ENCODE measurements at places on chromosomes 4 and X.

- no peak for DNase-seq
These were observed 7.9 kb upstream of the NALF2 start for GRCh38 chrX:69496183-69496582.

- no peak for DNase-seq
These were observed 76.0 kb downstream of the ARAP2 start for GRCh38 chr4:36168127-36168878.

- DNase-seq: no peak
These were observed 36.0 kb downstream of the INTU start for GRCh38 chr4:127668770-127669169.

GRCh38 chrX:49053223-49054072 is 5.4 kb upstream of the CCDC120 start:
- peak; percentile 37 for DNase-seq

- no peak for DNase-seq
These were observed 21.4 kb downstream of the SH3RF1 start for GRCh38 chr4:169249214-169249973.

DNA sequence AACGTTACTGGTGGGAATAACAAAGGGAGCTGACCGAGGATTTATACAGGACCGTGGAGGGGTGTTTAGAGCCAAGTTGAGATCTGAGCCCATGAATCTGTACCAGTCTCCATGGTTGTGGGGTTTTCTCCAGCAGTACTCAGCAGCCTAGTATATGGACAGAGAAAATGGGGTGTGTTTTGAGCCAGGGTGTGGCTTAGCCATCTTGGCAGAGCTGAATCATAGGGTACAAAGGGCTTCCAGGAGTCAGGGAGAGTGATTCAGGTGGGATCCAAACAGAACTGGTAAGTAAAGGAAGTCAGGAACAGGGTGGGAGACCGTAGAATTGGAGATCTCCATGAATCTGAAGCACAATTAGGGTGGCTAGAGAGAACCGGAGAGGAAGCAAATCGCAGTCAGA is 7.4 kb upstream of the HPRT1 start:
- no peak for DNase-seq

DNA sequence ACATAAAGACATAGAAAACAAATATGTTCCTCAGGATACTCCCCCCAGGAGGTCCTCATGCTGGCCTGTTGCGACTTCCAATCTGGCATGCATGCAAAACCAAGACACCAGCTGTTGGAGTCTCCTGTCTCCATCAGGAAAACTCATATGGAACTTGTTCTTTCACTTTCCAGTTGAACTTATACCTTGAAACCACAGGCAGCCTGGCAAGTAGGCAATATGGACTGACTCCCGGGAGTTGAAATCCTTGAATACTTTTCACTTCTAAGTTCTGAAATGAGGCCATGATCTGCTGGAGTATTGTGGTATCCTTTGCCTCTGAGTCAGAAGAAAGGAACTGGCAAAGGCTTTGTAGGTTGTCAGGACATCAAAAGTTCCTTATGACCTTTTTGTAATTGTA is 444.2 kb downstream of the IDS start:
- DNase-seq: no peak

GRCh38 chr4:38590046-38590445 is 74.0 kb upstream of the KLF3 start:
- DNase-seq: no peak

- DNase-seq: no peak
These were observed 39.2 kb downstream of the TRIM2 start for GRCh38 chr4:153243468-153243867.

GRCh38 chr4:156442912-156443311 is 489.2 kb upstream of the CTSO start:
- DNase-seq: no peak

DNA sequence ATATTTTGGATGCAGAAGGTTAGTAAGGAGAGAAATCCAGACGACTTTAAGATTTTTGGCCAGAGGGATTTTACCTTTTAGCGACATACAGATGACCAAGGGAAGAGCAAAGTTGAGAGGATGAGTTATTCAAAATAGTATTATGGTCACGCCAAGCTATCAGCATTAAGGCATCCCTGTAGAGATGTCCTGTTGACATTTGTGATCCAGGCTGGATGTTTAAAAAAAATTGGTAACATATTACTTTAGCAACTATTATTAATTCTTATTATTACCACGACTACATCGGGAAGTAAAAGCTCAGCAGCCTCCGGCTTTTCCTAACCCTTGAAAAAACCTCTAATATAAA is 562 bp upstream of the OSTC start:
- DNase-seq: no peak

DNA sequence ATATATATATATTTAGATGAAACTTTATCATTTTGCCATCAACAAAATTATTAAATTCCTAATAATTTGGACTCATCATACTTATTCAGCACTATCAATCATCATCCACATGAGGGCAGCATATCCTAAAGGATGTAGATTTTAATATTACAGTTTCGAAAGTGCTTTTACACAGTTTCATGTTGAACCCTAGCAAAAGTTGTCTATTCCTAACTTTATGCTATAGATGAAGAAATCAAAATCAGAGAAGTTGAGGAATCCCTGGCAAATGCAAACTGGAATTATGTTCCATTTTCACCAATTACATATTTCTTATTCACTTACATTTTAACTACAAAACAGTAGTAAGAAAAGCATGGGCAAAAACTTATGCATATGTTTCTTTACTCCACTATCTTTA is 36.6 kb upstream of the UGT2A1 start:
- DNase-seq: no peak

GRCh38 chrX:57445076-57445475 is 146.7 kb upstream of the ZXDB start:
- no peak for DNase-seq

DNA sequence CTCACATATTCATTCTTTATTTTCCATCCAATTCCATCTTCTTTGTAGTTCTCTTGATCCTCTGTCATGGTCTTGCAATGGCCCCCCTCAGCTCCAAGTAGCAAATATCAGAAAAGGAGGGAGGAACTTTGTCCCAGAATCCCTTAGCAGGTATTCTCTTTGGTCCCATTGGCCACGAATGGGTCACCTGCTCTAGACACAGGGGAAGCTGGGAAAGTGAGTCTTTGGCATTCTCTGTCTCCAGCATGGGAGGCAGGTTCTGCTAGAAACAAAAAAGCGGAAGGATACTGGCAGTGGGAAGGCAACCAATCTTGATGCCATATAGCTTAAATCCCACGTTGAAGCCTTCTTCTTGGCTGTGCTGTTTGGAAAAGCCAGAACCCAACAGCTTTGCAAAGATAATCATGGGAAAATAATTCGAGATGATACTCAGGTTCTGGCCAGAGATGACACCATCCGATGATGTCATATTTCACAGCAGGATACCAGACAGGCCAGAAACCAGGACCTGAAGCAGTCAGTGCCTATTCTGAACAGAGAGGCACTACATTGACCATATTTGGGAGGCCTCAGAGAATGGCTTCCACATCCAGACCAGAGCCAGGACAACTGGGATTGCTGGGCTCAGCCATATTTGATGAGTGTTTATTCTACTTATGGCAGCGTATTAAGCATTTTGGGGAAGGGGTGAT is 110.4 kb upstream of the ATXN3L start:
- no peak for DNase-seq

DNA sequence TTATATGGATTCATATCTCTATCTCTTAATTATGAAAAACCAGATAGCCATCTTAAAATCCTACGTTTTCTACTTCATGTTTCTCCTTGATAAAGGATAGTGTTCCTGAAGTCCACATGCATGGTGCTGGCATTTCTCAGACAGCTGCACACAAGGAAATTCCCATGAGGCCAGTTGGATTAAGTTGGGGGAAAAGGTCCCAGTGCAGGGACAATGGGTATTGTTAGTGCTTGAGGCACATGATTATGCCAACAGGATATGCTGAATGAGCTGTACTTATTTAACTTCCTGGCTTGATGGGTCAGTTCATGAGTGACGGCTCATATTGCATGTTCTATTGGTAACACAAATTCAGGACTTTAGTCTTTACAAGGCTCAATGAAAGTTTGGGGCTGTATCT is 913.9 kb upstream of the NDST4 start:
- DNase-seq: no peak

GRCh38 chrX:44954562-44954961 is 81.6 kb downstream of the KDM6A start:
- DNase-seq: no peak

- DNase-seq: no peak
These were observed 636.5 kb upstream of the FRG1 start for GRCh38 chr4:189304167-189304566.

DNA sequence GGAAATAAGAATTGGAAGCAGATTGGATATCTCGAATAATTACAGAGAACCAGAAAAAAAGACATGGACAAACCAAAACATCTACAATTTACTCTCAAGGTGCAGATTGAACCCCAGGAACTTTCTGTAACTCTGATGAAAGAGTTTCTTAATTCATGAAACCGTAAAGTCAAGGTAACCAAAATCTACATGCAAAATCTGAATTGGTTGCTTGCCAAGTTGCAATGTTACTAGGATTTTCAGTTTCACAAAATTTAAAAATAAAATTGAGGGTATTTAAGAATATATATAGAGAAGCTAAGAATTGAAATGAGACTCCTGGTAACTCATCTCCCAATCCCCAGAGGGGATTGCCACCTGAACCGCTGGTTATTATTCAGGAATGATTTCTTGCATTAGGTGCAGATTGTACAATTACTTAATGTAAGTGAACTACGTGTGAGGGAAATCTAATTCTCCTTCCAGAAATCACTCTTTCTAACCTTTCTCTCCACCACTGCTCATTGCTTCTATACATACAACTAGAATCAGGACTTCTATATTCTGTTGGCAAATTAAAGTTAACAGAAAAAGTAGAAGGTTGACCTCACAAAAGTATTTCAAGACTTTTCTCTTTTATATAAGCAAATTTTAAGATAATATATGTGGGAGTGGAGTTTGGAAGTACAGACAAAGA is 221.5 kb upstream of the NDST4 start:
- DNase-seq: no peak

- no peak for DNase-seq
These were observed 75.8 kb downstream of the PPP3CA start for GRCh38 chr4:101271516-101271915.
